SW480 (cell line): ENCODE measurements at places on chromosomes 16 and 17.

DNA sequence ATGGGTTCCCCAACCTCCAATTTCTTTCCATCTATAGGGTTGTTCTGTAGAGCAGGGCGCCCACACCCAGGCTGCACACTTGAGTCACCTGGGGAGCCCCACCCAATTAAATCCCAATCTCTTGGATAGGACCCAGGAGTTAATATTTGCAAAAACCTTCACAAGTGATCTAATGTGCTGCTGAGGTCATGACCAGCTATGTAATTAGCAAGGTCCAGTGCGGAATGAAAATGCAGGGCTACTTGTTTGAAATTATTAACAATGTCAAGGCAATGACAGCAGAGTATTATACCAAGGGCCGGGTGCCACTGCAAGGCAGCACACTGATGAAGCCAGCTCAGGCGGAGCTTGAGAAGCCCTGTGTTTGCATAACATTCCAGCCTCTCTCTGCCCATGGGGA lies 302.7 kb downstream of the MAF start:
- DNase-seq, result no peak

DNA sequence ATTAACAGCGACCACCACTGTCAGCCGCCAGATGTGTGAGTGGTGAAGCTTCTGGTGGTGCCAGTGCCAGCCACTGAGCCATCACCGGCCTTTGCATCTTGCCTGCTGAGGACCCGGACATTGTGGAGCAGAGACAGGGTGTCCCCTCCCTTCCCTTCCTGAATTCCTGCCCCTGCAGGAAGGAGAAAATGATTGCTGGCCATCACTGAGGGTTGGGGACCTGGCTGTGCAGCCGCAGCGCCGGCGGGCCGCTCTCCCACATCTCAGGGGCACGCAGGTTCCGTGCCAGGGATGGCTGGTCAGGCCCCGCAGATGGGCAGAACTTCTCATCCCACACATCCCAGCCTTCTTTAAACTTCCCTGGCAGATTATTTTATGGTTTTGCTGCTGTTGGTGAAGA lies 56.5 kb downstream of the RPTOR start:
- no peak for DNase-seq

DNA sequence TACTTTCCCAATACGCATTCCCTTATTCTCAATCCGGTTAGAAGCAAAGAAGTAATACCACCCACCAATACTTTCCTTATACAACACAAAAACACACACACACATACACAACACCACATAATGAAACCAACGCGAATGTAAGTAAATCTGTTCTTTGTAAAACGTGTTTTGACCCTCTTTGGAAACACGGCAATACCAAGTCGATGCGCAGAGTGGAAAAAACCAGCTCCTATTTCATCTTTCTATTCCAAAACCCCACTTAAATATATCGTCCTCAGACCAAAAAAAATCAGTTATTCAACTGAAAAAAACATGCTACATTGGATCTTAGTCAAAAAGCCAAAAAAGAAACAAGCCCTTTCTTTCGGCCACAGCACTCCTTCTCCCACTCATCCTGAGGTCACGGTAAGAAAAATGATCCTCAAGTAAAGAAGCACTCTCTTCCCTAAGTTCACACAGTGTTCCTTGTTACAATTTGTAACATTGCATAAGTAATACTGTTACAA lies 31.0 kb upstream of the ARL4D start:
- DNase-seq, result peak; percentile 98

DNA sequence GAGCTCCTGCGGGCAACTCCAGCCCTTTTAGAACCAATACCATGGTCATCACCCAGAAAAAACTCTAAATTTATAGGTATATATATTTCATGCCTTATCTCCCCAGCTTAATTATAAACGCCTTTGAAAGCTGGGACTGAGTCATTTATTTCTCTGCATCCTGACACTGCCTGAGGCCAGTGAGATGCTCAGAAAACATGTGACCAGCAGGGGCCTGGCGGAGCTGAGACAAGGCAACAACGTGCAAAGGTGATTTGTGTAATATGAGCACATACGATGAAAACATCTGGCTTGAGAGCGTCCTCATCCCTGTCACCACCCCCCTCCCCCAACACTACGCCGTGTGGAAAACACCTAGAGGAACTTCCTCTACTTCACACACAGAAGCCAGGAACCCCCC lies 22.7 kb downstream of the NXN start:
- DNase-seq, result no peak

DNA sequence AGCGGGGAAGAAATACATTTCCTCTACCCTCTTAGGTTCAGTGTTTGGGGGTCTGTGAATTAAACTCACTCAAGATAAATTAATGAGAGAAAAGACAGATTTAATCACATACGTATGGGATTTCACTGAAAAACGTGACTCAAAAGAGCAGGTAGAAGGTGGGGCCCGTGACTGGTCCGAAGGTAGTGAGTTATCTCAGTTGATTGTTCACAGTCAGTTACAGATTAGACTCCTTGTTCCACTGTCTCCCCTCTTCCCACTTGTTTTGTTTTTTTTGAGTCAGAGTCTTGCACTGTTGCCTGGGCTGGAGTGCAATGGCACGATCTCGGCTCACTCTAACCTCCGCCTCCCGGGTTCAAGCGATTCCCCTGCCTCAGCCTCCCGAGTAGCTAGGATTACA lies 301.2 kb downstream of the SEC14L1 start:
- no peak for DNase-seq

DNA sequence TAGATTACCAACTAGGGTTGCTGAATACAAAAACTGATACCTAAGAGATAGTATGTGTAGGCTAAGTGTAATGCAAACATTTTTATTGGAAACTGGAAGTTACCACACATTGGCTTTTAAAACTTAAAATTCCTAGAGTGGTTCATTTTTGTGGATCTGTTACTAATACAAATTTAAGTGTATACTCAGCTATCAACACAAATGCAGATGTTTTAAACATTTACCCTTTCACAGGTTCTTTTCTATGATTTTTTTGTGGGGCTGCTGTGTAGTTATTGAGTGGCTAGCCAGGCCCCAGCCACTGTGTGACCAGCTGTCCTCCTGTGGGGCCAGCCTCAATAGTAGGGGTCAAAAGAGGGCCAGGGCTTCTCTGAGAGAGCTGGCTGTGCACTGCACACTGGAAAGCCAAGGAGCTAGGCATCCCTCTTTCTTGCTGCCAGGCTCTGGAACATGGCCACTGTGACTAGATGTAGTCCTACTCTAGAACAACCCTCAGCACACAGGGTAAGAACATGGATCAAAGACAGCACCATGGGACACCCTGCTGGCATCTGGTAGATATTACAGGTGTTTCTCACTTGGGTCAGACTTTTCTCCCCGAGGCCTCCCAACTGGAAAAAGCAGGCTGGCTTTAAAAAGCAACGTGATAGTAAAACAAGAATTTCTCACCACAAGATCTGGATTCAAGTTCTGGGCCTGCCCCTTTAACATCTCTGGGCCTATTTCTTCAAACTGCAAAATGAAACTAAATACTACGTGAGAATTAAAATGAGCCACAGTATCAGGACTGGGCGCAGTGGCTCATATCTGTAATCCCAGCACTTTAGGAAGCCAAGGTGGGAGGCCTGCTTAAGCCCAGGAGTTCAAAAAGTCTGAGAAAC lies 7.3 kb upstream of the VEZF1 start:
- DNase-seq, result peak; percentile 87

GRCh38 chr17:19935169-19935568 lies 42.5 kb downstream of the AKAP10 start:
- no peak for DNase-seq

DNA sequence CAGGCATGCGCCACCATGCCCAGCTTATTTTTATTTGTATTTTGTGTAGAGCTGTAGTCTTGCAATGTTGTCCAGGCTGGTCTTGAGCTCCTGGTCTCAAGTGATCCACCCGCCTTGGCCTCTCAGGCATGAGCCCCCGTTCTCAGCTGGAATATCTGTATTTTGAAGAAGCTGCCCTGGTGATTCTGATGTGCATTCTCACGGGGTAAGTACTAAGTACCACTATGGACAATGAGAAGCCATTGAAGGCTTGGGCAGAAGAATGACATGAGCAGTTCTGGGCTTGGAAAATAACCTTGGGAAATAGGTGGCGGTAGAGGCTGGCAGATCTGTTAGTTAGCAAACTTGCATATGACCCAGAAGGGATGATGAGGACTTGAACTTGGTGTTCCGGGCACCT lies 15.6 kb upstream of the NKD1 start:
- DNase-seq, result no peak

DNA sequence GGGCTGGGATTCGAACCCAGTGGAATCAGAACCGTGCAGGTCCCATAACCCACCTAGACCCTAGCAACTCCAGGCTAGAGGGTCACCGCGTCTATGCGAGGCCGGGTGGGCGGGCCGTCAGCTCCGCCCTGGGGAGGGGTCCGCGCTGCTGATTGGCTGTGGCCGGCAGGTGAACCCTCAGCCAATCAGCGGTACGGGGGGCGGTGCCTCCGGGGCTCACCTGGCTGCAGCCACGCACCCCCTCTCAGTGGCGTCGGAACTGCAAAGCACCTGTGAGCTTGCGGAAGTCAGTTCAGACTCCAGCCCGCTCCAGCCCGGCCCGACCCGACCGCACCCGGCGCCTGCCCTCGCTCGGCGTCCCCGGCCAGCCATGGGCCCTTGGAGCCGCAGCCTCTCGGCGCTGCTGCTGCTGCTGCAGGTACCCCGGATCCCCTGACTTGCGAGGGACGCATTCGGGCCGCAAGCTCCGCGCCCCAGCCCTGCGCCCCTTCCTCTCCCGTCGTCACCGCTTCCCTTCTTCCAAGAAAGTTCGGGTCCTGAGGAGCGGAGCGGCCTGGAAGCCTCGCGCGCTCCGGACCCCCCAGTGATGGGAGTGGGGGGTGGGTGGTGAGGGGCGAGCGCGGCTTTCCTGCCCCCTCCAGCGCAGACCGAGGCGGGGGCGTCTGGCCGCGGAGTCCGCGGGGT lies at the start of gene CDH1:
TSS of gene CDH1 (plus strand) at position 247 of the 684 bp plus-strand sequence. CDS start at position 371, 124 bp downstream.
- DNase-seq, result peak; percentile 85

DNA sequence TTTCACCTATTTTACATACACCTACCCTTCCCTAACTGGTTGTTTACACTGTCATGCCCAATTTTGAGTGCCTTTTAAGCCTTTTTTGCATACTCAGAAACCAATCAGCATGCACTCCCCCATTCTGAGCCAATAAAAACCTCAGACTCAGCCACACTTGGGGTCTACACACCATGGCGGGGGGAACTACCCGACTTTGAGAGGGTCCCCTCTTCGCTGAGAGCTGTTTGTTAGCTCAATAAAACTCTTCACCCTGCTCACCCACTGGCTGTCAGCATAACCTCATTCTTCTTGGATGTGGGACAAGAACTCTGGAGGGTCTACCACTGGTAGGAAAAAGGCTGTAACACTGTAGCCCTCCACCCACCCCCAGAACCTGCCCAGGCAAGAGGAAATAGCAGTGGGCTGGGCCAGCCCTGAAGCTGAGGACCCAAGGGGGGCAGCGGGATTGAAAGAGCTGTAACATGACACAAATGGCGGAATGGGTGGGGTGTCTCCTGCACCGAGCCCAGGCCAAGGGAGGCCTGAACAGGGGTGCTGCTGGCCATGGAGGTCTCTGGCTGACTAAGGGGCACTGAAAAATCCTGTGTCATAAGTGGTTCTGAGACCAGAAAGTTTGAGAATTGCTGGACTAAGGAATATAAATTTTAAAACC lies 3.0 kb upstream of the FLYWCH2 start:
- DNase-seq, result no peak

- no peak for DNase-seq
These were observed 218.8 kb upstream of the CHMP6 start for GRCh38 chr17:80772906-80773242.

DNA sequence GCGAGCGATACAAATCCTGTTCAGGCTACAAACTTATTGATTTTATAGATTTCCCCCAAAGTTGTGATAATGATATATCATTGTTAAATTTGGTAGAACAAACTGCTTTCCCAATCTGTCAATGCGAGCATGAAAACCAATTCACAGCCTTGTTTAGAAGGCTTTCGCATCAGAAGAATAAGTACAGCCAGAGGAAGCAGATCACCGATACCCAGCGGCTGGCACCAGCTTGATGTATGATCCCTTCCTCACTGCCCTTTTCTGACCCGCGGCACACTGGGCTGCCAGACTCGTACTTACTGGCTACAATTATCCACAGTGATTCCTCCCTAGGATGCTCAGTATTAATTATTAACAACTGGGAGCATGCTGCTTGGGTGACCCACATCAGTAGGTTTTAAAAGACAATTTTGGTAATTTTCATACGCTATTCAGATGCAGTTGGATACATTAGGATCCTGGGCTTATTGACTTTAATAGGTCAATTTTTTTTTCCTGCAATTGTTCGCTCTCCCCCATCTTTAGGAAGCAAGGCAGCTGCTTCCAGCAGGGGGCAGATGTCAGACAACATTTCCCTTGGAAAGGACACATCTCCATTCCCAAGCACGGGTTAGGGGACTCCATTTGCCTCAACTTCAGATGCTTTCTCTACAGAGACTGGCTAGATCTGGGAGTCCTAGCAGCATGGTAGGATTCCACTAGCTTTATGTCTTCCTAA lies 582.7 kb upstream of the PSMD7 start:
- peak; percentile 33 for DNase-seq

- no peak for DNase-seq
These were observed 96.2 kb downstream of the BANP start for GRCh38 chr16:88047462-88047861.

- DNase-seq, result no peak
These were observed 83.1 kb downstream of the CCDC182 start for GRCh38 chr17:57662041-57662440.

DNA sequence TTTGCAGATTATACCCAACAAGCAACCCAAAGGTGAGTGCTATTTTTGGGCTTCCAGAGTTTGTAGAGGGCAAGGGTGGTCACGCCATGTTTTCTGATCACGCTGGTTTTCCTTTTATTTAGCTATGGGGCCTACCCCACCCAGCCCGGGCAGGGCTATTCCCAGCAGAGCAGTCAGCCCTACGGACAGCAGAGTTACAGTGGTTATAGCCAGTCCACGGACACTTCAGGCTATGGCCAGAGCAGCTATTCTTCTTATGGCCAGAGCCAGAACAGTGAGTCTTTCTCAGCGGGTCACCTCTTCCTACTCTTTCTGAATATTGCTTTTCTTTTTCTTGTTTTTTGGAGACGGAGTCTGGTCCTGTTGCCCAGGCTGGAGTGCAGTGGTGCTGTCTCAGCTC lies 2.5 kb downstream of the FUS start:
- DNase-seq, result no peak

DNA sequence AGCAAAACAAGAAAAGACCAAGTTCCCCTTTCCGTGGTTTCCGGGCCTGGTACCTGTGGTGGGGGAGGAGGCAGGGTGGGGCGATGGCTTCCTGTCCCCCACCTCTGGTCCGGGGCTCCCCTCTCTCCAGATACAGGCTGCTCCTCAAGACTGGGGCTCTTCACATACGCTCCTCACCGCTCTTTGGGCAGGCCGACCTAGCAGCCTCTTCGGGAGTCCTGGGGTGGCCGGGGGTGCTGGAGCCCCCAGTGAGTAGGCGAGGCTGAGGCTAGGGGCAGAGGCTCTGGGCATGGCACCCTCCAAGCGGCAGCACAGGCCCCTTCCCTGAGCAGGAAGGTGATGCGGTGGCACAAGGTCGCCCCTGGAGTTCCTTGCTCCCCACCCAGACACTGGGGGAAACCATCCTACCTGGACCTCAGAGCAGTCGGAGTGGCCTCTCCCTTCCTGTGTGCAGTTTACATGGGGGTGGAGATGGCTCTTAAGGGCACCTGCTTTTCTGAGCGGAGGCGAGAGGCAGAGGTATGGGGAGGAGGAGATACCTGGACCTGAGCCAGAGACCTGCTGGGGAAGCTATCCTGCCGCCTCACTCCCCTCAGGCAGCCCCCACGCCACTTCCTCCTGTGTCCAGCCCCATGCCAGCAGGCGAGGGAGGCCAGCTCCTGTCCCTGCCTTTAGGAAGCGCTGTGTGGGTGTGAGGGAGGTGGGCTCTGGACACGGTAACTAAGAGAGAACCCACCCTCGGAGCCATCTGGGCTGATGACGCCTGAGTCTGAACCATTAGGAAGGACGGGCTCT lies 891 bp downstream of the CORO1A start:
- DNase-seq, result peak; percentile 33
